M059J (cell line): ENCODE measurements at places on chromosomes 2 and 18. TPM values are rescaled to one million over a fixed set of nuclear protein-coding genes. Genes with fewer than 3 reads are reported as not detected.

Gene POTEJ
- total RNA-seq, result not detected in 2 replicates

Gene HOXD9
- 0.57 and 0.86 TPM in 2 replicates for total RNA-seq

Gene DPP10
- total RNA-seq, result not detected in 2 replicates

Gene DCDC2C
- total RNA-seq, result not detected in 2 replicates

GRCh38 chr2:239768031-239768790 is 256.9 kb downstream of the NDUFA10 start:
- DNase-seq, result no peak

- peak; percentile 48 for DNase-seq
Observed at GRCh38 chr18:39751921-39752320, 2186.3 kb upstream of the CELF4 start.

Gene ERFE
- total RNA-seq, result 1.6 and 5.2 TPM in 2 replicates
